NCI-H146 (cell line): ENCODE measurements at places on chromosomes 7 and 10.

DNA sequence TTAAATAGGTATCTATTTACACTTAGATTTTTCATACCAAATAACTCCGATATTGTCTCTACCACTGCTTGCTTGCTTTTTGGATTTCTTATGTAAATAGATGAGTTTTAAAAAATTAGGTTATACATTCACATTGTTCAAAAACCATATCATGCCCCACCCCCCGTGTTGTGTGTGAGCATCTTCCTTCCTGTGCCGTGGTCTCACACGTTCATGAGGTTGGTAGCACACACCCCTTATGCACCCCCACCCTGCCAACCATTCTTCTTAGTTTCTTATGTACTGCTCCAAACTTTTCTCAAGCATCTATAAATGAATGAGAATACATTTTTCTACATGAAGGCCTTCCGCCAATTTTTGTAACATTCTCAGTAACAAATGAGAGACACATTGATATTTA lies 115.6 kb downstream of the FANK1 start:
- no peak for DNase-seq

- no peak for DNase-seq
These were observed 23.7 kb upstream of the BTRC start for GRCh38 chr10:101330231-101330630.

DNA sequence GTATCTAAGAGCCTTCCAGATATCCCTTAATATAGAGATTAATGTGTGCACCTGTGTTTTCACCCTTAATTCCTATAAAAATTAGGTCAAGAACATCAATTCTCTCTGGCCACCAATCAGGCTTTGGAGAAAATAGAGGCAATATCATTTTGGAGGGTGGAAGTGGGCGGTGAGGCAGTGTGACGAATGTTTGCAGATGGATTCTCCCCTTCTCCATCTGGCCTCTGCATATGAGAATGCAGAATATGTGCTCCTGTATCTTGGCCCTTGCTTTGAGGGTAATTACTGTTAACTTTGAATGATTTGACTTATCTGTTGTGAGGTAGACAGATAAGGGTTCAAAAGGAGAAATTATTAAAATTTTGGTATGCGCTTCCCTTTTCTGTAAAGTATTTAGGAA lies 304.0 kb upstream of the NPSR1 start:
- no peak for DNase-seq

GRCh38 chr7:112416127-112416526 lies 34.1 kb upstream of the IFRD1 start:
- no peak for DNase-seq

GRCh38 chr7:100016215-100016901 lies 962 bp downstream of the ZKSCAN1 start:
- no peak for DNase-seq

GRCh38 chr10:26555719-26556368 lies 117.7 kb downstream of the APBB1IP start:
- no peak for DNase-seq

GRCh38 chr10:91190388-91190870 lies 30.0 kb upstream of the PCGF5 start:
- DNase-seq = no peak

DNA sequence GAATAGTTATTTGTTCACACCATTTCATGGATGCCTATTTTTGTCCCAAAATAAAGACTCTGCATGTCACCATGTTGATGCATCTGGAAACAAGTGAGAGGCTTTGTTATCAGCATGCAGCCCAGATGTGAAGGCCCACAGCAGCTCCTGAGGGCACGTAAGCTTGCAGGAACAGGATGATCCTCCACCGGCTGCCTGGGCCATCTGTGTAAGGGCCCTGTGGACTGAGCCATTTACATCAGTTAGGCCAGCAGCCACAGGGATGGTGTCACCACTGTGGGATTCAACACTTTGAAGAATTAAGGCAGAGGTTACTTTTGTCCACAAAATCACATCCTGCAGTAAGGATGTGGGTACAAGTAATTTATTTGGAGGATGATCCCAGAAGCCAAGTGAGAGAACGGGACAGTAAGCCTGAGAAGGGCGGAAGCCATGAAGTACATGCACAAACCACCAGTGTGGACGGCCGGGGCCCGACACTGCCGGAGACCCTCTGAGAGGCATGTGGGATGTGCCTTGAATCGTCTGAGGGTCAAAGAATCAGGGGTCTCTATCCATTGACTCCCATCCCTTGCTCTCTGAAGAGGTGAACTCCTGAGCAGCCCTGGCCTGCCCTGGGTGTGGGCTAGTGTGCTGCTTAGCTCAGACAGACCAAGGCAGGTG lies 609.7 kb downstream of the DNAJB6 start:
- DNase-seq = no peak

- no peak for DNase-seq
These were observed 111.6 kb upstream of the INSYN2A start for GRCh38 chr10:127308031-127308430.
